ENCODE measurements at places on chromosomes 1 and 21.

DNA sequence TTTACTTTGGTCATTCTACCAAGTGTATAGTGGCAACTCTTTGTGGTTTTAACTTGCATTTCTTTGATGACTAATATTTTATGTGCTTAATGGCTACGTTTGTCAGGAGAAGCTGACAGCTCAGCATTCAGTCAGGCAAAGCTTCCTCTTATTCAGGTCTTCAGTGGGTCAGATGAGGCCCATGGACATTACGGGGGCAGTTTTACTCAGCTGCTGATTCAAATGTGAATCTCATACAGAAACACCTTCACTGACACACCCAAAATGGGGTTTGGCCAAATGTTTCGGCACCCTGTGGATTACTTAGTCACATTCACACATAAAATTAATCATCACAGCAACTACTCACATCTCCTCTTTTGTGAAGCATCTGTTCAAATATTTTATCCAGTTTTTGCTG lies 104.9 kb upstream of the PLD5 start:
- DNase-seq = no peak

DNA sequence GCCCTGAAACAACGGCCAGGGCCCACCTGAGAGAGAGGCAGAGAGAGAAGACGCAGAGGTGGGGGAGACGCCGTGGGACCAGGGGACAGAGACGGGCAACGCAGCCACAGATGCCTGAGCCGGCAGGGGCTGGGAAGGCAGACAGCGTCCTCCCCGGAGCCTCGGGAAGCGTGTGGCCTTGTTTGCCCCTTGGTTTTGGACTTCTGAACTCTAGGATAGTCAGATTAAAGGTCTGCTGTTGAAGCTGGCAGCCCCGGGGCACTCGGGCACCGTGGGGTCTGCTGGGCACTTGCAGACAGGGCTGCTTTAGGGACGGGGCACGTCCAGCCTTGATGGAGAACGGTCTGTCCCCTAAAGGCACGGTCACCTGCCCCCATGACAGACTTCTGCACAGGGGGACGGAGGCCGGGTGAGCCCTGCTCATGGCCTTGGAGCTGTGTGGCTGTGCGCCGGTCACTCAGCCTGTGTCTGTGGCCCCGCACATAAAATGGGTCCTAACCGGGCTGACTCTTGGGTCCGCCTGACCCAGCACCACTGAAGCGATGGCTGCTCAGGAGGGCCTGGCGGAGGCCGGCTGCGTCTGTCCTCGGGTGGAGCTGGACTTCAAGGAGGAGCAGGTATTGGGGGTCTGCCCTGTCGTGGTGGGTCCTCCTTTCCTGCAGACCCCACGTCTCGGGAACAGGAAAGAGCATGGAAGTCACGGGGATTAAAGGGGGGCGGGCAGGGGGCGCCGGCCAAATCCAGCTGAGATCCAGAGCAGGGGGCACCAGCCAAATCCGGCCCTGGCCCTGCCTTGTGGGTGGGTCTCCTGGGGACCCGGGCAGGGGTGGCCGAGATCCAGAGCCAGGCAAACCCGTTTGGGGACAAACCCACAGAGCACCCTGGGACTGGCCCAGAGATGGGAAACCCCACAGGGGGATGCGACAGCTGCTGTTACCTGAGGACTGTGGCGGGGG lies 9.6 kb upstream of the RNF223 start:
- DNase-seq = no peak

GRCh38 chr1:153365696-153366095 lies 8.0 kb downstream of the S100A9 start:
- DNase-seq = no peak

DNA sequence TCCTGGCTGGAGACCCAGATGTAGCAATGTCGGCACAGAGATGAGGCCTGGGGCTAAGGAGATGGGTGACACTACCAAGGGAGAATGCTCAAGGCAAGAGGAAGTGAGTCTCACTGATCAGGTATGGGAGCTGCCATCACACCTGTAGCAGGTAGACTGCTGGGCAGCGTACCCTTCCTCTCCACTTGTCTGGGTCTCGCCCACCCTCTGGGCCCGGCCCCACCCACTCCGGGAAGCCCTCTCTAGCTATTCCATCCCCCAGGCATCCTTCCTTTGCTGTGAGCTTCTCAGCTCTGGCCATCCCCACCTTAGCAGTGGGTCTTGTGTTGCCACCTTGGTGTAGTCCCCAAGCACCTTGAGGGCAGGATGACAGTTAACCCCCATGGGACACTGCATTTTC lies 87.7 kb upstream of the EDN2 start:
- DNase-seq = no peak

- no peak for DNase-seq
Measured at GRCh38 chr1:109113590-109114341, at the start of gene ELAPOR1. ELAPOR1 (plus strand) TSS chr1:109114115; CDS start chr1:109114184, 69 bp downstream.

DNA sequence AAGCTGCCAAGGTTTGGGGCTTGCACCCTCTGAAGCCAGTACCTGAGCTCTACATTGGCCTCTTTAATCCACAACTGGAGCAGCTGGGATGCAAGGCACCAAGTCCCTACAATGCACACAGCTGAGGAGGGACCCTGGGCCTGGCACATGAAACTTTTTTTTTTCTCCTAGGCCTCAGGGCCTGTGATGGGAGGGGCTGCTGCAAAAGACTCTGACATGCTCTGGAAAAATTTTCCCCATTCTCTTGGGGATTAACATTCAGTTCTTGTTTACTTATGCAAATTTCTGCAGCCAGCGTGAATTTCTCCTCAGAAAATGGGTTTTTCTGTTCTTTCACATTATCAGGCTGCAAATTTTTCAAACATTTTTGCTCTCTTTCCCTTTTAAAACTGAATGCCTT lies 1072.2 kb downstream of the BRINP3 start:
- no peak for DNase-seq

- no peak for DNase-seq
Measured at GRCh38 chr1:57324388-57324787, 99.5 kb downstream of the DAB1 start.

- DNase-seq = no peak
Measured at GRCh38 chr1:56795870-56796269, 23.3 kb downstream of the FYB2 start.

DNA sequence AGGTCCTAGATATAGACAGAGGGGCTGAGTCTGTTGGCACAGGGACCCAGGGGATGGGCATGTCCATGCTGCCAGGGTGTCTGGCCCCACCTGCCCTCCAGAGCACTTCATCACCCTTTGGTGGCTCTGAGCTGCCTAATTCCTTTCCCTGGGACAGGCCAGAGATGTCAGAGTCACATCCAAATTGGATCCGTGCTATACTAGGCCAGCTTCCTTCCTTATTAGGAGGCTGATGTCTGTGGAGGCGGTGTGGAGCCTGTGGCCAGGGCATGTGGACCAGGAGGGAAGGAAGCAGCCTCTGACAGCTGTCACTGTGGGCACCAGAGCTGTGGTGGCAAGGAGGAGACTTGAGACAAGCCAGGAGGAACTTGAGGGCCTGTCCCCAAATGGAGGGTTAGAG lies 77.7 kb upstream of the TMEM51 start:
- no peak for DNase-seq

GRCh38 chr1:63545780-63546179 lies 22.5 kb downstream of the EFCAB7 start:
- DNase-seq = no peak

GRCh38 chr21:31460980-31461379 lies 116.9 kb upstream of the TIAM1 start:
- DNase-seq = no peak

GRCh38 chr21:39776589-39776988 lies 31.6 kb downstream of the IGSF5 start:
- DNase-seq = no peak

DNA sequence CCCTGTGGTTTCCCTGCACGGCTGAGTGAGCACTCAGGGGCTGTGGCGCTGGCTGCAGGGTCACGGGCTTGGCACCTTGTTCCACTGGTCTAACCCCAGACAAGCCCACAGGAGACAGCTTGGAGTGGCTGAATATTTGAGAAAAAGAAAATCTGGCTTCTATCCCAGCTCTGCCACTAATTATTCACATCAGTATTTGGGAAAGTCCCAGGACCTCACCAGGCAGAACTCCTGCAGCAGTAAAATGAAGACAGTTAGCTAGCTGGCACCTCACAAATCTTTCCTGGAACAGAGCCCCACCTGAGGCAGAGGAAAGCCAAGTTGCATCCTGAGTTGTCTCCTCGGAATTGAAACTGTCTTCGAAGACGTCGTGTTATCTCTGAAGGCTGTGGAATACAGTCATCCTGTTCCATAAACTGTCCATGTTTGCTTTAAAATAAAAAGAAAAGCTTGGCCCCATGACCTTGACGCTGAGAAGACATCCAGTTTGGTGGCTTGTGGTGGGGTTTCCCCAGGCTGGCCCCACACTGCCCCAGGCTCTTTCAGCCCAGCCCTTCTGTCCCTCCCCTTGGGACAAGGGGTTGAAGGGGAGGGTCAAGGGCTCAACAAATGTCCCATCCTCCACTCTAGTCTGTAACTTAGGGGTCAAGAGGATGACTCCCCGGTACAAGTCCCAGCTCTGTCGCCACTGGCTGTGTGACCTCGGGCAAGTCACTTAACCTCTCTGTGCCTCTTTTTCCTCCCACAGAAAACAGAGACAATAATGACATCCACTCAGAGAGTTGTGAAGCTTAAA lies 93.8 kb upstream of the TMPRSS2 start:
- no peak for DNase-seq

GRCh38 chr1:32342704-32343103 lies 6.7 kb upstream of the MARCKSL1 start:
- DNase-seq = no peak

DNA sequence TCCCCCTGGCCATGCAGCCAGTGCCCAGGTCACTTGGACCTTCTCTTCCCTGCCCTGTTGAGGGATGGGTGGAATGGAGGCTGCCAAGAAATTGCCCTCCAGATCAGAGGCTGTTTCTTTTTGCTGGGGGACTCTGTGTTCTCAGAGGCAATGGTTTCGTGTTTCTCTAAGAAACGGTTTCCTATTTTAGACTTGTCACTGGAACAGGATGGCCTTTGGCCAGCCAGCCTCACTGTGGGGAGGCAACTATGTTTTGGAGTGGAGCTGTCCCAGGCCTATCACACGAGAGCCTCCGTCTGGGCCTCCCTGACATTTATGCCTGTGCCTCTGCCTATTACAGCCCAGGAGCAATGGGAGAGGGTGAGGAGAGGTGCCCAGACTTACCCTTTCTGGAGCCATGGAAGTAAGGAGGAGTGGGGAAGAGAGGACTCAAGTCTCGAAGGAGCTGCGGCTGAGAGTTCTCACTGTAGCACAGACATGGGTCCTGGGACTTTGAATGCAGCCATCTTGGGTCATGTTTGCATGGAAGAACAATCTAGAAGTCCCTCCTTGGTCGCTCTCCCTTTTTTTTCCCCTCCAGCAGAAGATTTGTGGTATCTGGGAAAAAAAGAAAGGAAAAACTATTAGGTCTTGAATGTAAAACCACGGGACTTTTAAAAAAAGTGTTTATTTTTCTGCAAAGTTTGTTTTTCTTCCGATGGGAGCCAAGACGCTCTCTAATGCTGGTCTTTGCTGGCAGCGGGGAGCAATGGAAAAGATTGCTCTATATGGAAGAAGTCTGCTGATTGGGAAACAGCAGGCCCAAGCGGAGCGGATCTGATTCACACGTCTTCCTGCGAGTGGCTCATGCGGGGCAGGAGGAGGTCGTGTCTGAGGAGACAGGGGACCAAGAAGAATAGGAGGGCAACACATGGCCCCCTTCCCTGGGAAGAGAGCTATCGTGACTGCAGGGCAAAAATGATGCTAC lies 219.2 kb downstream of the FOXD2 start:
- DNase-seq = no peak
